Renal cortical epithelial cell (primary cell): ENCODE measurements at places on chromosomes 11 and 22. TPM values are rescaled to one million over a fixed set of nuclear protein-coding genes. Genes with fewer than 3 reads are reported as not detected.

The UPK3A gene
- total RNA-seq, result not detected in 2 replicates

The MAJIN gene
- total RNA-seq, result not detected in 2 replicates

The OR52R1 gene
- not detected in 2 replicates for total RNA-seq

The DMC1 gene
- total RNA-seq, result 2.0 and 3.6 TPM in 2 replicates

The RASGRP2 gene
- 0.05 TPM in 1 of 2 replicates, not detected in the other for total RNA-seq

The HBD gene
- not detected in 2 replicates for total RNA-seq

The ZFTA gene
- total RNA-seq, result 8.9 and 18.4 TPM in 2 replicates

The ENTHD1 gene
- total RNA-seq, result not detected in 2 replicates

The P2RY2 gene
- 3.7 and 4.3 TPM in 2 replicates for total RNA-seq

The TRPM5 gene
- total RNA-seq, result 0.05 TPM in 1 of 2 replicates, not detected in the other

The PGA3 gene
- total RNA-seq, result not detected in 2 replicates

The ROBO4 gene
- 0.85 and 4.2 TPM in 2 replicates for total RNA-seq

The RFPL2 gene
- 0.10 TPM in 1 of 2 replicates, not detected in the other for total RNA-seq

The FGF19 gene
- not detected in 2 replicates for total RNA-seq

The BEST1 gene
- 1.1 and 1.4 TPM in 2 replicates for total RNA-seq

The SAC3D1 gene
- 11.3 and 13.4 TPM in 2 replicates for total RNA-seq

The MTMR2 gene
- total RNA-seq, result 51.1 and 67.1 TPM in 2 replicates

The USP2 gene
- 3.6 and 9.7 TPM in 2 replicates for total RNA-seq
